ENCODE measurements at places on chromosomes 1 and 21.

DNA sequence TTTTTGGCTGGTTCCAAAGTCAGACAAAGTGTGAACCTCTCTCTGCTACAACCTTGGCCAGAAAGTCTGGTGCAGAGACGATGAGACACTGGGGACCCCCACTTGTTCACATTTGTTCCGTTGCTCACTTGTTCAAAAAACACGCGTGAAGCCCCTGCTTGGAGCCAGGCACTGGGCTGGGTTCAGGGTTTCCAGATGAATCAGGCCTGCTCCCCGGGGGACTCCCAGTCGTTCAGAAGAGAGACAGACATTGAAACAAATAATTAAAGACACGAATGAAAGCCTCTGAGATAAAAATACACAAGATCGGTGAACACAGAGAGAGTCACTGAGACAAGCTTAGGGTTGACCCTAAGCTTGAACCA, 101.5 kb upstream of the RUNX3 start:
- DNase-seq = no peak

GRCh38 chr1:8571200-8571984, 246.0 kb downstream of the RERE start:
- no peak for DNase-seq

DNA sequence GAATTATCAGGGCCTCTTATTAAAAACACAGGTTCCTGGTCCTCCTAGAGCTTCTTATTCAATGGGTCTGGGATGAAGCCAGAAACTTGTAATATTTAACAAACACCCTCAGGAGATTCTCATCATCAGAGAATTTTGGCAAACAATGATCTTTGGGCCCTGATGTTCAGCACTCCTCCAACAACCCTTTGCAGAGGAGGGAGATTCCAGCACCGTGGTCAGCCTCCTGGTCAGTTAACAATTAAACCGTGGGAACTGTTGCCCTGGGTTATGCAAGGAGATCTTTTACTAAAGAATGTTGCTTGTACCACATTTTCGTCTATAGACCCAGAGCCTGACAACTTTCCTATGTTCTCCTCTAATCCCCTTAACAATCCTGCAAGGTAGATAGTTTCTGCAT, 294.4 kb downstream of the PLPP3 start:
- no peak for DNase-seq

GRCh38 chr21:19864476-19864875, 1133.7 kb upstream of the NCAM2 start:
- no peak for DNase-seq

DNA sequence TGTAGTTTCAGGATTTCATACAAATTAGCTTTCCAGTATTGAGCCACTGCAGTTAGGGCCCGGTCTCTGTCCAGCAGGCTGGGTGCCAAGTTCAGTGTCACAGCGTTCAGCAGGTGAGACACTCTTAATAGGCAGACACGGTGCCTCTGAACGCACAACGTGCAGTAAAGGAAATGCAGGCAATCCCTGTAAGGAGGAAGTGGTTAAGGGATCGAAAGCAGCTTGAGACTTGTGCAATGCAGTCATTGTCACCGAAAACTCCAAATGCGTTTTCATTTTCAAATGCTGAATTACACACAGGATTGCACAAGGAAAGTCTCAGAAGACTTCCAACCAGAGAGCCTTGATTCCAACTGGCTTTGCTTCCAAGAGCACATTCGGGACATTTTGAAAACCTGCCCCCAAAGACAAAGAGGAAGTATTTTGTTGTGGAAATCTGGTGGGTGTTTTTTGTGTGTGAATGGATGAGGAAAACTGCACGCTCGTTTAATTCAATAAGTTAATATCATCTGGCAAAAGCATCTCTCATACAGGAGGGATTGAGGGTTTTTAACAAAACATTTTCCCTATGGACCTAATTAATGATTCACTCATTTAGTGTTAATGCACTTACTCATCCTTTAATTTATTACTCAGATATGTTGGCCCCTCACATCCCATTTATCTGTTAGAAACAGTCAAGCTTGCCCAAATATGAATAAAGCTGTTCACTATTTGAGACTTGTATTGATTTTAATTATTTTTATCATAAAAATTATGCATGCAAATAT, 61.6 kb downstream of the PTGS2 start:
- DNase-seq = no peak

DNA sequence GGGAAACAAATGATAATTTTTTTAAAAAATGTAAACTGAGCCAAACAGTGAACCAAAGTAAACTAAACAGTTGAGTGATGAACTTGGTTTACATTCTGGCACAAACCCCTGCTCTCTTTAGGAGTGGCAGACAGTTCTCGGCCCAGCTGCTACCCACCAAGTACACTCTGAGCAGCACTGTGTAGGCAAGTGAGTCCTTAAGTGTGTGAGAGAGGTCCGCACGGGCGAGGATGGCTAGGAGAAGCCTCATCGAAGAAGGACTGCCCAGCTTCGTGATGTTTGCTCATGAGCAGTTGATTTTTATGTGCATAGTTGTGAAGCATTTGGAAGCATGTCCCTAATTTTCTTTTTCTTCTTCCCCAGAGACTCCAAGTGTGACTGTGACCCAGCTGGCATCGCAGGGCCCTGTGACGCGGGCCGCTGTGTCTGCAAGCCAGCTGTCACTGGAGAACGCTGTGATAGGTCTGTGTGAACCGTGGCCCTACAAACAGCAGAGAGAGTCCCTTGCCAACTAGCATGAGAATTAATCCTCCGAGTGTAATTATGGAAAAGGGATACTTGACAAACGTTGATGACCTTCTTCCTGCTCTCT, 32.1 kb downstream of the LAMC2 start:
- DNase-seq = no peak

- DNase-seq = no peak
Observed at GRCh38 chr1:51988254-51988653, 2.2 kb downstream of the RAB3B start.

DNA sequence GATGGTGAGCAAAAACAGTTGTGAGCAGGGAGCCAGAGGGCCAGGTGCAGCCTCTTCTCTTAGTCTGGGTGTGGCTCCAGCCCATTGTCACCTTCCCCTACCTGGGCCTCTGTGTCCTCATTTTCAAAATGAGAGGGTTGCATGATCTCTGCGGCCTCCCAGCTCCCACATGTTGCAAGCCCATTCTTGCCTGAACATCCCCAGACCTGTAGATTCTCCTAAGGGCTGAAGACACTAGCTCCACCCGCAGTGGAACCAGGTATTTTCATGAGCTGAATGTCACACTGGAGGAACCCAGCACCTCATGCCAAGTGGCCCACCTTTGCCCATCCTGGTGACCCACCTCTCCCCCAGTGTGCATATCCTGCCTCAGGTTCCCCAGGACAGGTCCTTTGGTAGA, 12.3 kb downstream of the IKBKE start:
- DNase-seq = no peak

DNA sequence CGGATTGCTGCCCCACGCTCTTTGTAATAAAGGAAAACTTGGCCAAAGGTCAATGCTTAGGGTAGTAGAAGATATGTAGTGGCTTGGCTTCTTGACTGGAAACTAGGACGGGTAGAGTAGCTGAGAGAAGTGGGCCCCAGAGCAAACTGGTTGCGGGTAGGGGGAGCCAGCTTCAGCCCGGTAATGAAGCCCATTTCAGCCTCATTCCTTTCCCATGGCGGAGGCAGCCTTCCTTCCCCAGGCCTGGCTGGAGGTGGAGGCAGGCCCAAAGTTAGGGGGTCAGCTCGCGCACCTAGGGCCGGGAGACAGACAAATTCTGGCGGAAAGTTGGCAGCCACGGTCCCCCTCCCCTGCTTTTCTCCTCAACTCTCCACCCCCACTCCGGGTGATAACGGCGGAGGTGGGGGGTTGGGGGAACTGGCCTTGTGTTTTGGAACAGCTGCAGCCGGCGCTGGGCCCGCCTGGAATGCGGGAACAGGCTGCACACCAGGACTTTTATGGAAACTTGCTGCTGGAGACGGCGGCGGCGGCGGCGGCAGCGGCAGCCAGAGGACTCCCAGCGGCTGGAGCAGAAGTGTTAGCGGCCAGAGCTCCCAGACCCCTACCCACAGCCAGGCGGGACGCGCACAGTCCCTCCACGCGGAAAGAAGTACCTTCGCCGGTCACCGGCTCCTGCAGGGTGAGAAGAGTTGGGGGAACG, at the start of gene NEXN:
TSS of gene NEXN (plus strand) at position 544 of the 700 bp plus-strand sequence. CDS start 27,483 bp downstream, outside the sequence.
- no peak for DNase-seq

DNA sequence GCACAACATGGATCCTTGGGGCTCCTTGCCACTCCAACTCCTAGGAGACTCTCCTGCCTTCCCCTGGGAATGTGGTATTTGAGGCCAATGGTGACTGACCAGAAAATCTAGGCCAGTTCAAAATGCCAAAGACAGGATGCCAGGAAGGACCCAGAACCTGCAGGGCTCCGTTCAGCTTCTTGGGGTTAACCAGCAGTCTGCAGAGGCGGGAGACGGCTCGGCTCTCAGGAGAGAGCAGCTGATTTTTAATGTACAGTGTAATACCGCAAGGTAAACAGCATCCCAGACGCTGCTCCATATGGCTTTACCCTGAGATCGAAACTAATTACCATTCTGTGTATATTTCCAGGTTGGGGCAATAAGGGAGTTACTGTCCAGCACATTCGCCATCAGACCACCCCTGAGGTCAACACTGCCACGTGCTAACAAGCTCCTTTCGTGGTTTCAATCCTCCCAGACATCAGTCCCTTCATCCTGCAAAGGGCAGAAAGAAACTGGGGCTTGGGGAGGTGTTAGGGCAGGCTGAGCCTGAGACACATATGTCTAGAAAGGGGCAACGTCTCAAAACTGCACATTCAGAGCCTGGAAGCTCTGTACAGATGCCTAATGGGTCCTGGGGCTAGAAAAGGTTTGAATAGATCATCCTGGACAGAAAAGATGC, 16.7 kb downstream of the ITPKB start:
- no peak for DNase-seq

DNA sequence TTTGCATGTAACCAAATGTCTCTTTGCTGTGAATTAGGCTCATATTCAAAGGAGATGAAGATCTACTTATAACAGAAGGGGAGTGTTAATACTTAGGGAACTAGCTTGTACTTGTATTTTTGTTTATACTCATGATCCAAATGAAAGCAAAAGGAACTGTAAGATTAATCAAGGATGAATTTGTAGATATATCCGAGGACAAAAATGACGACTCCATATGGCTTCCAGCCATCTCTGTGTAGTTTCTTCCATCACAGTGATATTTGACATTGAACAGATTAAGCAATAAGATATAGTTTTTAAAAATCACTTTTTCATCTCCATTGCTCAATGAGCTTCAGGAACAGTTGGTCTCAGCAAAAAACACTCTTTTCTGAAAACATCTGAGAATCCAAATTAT, 257.4 kb upstream of the CAMK1G start:
- no peak for DNase-seq

DNA sequence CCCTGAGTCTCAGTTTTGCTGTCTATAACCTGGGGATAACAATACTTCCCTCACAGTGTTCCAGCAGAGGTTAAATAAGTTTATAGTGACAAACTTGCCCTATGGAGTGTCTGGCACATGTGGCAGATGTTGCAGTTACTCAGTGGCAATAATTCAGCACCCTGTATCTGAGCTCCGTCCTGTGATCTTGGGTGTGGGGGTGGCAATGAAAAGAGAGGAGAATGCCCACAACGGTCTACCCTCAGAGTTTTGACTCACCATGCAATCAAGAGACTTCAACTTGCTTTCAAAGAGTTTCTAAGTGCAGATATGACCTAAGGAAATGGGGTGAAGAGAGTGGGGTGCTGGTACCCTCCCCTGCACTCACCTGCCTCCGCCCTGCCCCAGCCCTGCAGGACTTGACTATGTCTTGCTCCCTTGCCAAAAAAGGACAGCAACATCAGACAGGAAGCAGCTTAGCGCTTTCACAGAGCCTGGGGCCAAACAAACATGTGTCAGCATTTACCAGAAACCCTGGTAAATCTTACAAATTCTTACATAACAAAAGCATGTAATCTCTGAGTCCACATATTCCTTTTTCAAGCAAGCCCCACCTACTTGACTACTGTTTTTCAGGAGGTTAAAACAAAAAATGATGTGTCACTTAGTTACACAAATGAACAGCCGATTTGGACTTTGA, 185.1 kb upstream of the CAMK1G start:
- no peak for DNase-seq

GRCh38 chr1:22717037-22717760, 6.6 kb downstream of the EPHB2 start:
- DNase-seq = no peak

GRCh38 chr1:35717911-35718476, 690 bp downstream of the C1orf216 start:
- no peak for DNase-seq

DNA sequence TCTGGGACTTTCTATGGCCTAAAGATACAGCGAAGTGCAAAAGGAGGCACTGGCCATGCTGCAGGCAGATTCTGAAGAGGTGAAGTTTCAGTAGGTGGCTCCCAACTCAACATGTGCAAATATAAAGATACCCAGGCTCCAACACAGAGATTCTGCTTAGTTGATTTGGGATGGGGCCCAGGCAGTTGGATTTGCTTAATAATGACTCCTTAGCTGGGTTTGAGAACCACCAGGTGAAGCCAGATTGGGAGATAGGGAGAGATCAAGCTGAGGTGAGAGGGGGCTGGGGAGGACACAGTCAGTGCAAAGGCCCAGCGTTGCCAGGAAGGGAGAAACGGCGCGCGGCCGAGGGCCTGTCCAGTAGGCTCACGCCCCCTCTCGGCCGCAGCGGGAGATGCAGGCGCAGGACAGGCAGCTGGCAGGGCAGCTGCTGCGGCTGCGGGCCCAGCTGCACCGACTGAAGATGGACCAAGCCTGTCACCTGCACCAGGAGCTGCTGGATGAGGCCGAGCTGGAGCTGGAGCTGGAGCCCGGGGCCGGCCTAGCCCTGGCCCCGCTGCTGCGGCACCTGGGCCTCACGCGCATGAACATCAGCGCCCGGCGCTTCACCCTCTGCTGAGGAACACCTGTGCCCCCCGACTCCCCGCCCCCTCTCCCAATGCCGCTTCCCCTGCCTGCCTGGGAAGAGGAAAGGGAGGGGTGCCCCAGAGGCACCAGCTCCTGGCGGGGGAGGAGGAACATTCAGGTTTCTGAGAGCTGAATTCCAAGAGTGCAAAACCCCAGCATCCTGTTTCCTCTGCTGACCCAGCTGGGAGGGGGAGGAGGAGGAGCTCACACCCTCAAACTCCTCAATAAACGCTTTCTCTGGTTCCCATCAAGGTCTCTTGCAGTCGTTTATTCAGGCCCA, 1.2 kb downstream of the FAM167B start:
- peak; percentile 28 for DNase-seq

GRCh38 chr1:119007339-119007669, 19.2 kb upstream of the TBX15 start:
- DNase-seq = no peak

GRCh38 chr1:160326418-160326817, 16.6 kb downstream of the COPA start:
- no peak for DNase-seq

- DNase-seq = no peak
Observed at GRCh38 chr1:212722270-212722957, 22.8 kb upstream of the BATF3 start.
